ENCODE measurements at places on chromosomes 6 and 20.

GRCh38 chr6:134835993-134836392 is 113.9 kb downstream of the ALDH8A1 start:
- DNase-seq = no peak

- no peak for DNase-seq
Observed at GRCh38 chr6:139361211-139361610, 13.2 kb downstream of the CITED2 start.

- DNase-seq = no peak
Observed at GRCh38 chr6:35064757-35065440, 76.2 kb downstream of the TCP11 start.

- no peak for DNase-seq
Observed at GRCh38 chr20:911882-912600, 4.1 kb downstream of the ANGPT4 start.

DNA sequence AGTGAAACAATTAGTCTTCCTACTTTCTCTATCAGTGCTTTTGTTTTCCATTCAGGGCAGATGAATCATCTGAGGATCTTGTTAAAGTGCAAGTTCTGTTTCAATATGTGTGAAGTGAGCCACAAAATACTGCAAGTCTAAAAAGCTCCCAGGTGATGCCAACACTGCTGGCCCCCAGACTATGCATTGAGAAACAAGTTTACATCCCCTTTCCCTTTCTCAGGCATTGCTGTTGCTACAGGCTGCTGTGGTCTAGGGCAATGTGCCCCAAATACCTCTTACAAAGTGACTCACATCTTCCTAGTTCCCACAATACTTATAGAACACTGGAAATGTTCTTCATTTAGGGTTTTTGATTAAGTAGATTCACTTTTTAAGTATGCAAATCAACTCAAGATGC is 31.8 kb downstream of the ABRACL start:
- peak; percentile 92 for DNase-seq

DNA sequence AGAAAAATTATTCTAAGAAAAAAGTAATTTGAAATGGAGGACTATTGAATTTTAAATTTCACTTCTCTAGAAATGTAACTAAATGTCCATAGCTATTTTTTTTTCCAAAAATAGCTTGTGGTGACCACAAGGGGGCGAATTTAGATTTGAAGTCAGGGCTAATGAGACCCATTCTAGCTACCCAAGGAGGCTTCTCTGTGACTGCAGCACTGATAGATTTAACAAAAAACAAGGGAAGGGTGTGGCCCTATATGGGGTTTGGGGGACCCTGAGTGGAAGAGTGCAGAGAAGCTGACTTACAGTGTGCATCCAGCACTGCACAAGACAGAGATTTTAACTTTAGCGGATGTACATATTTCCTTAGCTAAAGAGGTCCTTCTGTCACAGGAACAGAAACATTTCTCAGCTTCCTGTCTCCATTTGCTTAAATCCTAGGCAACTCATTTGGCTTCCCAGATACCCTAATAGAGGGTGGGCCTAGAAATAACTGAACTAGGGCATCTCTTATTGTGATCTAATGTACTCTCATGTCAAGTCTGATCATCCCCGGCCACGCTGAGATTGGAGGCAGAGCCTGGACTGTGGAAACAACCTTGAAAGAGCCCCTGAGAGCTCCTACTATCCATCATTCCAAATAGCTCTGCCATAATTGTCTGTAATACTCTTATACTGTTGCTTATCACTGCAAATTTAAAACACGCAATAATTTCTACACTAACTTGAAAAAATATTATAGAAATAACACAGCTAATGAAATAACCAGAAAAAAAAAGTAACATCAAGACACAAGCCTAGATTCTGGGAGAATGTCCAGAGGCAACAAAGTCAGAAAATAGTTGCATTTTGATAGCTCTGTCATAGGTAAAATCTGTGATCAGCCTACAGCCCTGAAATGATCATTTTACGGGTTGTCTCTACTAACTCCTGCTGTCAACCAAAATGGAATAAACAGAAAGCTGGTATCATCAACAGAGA is 93.6 kb downstream of the SNAP91 start:
- no peak for DNase-seq

- DNase-seq = no peak
Observed at GRCh38 chr20:55166063-55166462, 690.7 kb downstream of the DOK5 start.

- peak; percentile 87 for DNase-seq
Observed at GRCh38 chr6:13733178-13733887, 21.7 kb upstream of the RANBP9 start.

- no peak for DNase-seq
Observed at GRCh38 chr6:104473021-104473429, 386.7 kb downstream of the HACE1 start.

GRCh38 chr6:1572892-1573291 is 36.8 kb upstream of the FOXC1 start:
- DNase-seq = no peak

- no peak for DNase-seq
Observed at GRCh38 chr6:27312146-27312949, at the start of gene POM121L2. Gene POM121L2, minus strand, starts transcription at chr6:27312273. Its CDS starts 103 bp downstream, at chr6:27312170.

DNA sequence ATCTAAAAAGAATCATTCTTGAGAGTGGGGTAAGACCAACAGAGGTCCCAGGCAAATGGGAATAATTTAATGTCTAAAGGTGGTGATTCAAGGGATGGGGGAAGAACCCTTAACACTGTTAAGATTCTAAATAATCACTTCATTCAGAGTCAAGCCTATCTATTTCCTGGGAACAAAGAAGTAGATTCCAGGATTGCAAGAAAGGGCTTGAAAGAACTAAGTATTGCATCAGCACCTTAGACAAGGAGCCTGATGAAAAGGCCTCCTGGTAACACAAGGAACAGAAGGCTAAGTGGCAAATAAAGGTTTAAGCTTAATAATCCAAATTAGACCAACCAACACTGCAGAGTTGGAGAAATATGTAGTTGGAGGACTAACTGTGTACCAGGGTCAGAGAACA is 620.7 kb upstream of the BTBD3 start:
- DNase-seq = no peak
